ENCODE measurements at places on chromosomes 7 and 10.

DNA sequence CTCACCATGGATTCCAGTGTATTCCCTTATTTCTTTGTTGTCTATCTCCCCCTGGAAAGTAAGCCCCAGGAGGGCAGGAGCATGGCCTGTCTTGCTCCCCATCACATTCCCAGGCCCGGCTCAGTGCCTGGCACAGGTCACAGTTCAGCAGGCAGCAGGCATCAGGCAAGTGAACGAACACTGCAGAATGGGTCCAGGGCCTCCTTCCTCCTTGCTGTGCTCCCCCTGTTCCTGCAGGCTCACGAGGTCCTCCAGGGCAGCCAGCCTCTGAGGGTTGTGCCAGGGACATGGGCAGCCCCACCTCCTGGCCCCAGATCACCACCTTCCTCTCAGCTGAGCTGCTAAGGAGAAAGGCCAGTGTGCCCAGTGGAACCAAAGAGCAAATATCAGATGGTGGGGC, 41.8 kb downstream of the PDLIM1 start:
- DNase-seq: no peak

- DNase-seq: no peak
These were observed 24.5 kb upstream of the GOLGA7B start for GRCh38 chr10:97825020-97825760.

DNA sequence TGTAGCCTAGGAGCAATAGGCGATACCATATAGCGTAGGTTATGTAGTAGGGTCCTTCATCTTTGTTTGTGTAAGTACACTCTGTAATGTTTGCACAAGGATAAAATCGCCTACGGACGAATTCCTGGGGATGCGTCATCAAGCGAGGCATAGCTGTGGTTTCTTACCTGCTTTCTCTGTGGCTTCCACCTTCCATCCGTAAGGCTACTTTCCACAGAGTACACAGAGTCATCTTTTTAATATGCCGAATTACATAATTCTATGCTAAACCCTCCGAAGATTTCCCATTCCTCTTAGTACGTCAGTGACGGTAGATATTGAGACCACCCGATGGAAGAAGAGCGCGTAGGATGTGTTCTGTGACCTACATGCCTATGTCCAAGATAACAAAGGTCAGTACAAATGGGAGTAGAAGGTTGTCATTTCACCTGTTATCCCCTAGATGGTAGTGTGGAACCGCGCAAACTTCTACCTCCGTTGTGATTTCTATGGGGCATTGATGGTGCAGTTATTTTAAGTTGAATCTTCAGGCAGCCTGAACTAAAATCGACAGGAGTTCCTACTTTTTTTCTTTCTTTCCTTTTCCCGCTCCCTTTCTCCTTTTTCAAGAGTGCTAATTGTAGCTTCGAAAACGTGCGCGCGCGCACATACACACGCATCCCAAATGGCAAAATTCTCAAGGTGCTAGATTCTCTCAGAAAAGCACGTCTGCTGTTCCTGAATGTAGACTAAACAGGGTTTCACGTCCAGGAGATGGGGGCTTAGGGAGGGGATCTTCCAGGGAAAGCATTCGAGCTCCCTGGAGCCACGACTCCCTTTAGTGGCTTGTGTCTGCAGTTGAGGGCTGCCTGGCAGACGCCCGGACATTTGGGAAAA, 111.7 kb upstream of the MBL2 start:
- peak; percentile 89 for DNase-seq

- DNase-seq: no peak
These were observed 296.3 kb upstream of the ZMIZ1 start for GRCh38 chr10:78772486-78772885.

DNA sequence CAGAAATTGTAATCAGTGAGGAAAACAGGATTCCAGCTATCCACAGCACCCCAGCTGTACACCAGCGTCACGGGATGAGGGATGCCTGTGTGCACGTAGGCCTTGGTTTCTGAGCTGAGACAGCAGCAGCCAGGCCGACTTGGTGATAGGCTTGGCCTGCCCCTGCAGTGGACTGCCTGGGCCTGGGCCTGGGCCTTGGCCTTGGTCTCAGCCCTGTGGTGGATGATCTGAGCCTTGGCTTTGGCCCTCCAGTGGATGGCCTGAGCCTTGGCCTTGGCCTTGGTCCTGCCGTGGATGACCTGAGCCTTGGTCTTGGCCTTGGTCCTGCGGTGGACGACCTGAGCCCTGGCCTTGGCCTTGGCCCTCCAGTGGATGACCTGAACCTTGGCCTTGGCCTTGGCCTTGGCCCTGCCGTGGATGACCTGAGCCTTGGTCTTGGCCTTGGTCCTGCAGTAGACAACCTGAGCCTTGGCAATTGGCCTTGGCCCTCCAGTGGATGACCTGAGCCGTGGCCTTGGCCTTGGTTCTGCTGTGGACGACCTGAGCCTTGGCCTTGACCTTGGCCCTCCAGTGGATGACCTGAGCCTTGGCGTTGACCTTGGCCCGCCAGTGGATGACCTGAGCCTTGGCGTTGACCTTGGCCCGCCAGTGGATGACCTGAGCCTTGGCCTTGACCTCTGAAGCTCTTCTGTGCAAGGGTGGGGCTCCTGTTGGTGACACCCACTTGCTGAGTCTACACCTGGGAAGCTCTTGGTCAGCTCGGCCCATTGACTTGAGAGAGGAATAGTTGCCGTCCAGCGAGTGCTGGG, 93.8 kb downstream of the CUX1 start:
- no peak for DNase-seq

DNA sequence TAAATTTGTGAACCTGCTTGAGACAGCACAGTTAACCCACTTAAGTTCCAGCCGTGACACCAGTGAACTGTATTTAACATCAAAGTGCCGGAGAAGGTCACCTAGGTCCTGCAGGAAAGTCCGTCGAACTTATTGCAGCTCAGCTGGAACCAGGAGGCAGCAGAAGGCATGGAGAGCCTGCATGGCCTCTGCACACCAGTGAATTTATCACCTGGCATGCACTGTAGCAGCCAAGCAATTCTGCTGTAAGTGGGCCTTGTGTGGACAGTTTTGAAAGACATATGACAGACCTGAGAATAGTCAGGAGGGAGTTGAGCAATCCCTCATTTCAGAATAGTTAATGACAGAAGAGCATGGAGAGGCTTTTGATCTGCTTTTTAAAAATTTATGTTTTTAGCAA, 108.8 kb downstream of the PLXDC2 start:
- no peak for DNase-seq

- no peak for DNase-seq
These were observed 104.0 kb upstream of the RHOBTB1 start for GRCh38 chr10:61047788-61048560.

- DNase-seq: no peak
These were observed 236.2 kb upstream of the KLF14 start for GRCh38 chr7:130970196-130970595.

GRCh38 chr10:122590153-122590552, 29.6 kb downstream of the DMBT1 start:
- no peak for DNase-seq

DNA sequence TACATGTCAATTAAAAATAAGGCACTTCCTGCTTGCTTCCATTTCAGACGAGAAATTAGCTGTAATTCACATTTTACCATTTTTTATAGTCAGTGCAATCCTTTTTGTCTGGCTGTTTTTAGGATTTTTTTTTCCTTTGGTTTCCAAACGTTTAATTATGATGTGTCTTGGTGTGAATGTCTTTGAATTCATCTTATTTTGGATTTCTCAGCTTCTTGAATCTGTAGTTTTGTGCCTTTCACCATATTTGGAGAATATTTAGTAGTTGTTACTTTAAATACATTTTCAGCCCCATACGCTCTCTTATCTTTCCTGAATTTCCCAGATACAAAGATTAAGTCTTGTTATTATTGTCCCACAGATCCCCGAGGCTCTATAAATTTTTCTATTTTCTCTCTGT, 2.4 kb upstream of the SCART1 start:
- no peak for DNase-seq

GRCh38 chr7:1290679-1291356, 58.1 kb downstream of the UNCX start:
- DNase-seq: no peak

GRCh38 chr10:77236700-77237099, 400.9 kb downstream of the KCNMA1 start:
- no peak for DNase-seq

GRCh38 chr7:140621401-140622021, 19.1 kb downstream of the DENND2A start:
- no peak for DNase-seq

DNA sequence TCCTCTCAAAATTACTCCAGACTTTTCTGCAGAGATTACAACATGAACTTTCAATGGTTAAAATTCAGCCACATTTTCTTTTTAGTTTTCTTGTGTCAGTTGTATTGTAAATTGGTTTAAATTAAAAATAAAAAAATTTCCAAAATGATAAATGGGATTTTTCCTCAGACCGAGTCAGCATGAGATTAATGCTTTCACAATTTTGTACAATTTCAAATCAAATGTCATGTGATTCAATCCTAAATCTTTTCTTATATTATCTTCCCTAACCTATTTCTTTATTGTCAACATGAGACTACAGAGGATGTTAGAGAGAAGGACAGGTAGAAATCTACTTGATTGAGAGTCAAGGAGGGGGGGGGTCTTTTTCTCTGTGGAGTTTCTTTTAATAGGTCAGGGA, 33.7 kb downstream of the FZD1 start:
- no peak for DNase-seq

GRCh38 chr7:131654668-131655326, 98.4 kb upstream of the PODXL start:
- peak; percentile 74 for DNase-seq

GRCh38 chr7:134481167-134481566, 22.3 kb upstream of the AKR1B1 start:
- no peak for DNase-seq

DNA sequence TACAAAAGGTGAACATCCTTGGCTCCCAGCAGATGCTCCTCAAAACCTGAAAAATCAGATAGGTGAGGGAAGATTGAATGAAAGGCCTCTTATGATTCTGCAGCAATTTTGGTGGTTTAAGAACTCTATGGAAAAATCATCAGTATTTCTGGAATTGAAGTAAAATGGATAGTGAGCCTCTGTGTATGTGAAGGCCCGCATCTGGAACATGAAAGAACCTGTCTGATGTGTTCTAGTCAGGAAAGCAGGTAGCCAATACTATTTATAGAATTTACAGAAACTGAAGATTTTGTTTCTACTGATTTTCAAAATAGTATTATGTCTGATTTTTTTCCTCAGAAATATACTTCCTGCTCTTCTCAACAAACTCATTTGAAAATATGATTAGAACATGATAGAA, 37.3 kb downstream of the EGFR start:
- no peak for DNase-seq

DNA sequence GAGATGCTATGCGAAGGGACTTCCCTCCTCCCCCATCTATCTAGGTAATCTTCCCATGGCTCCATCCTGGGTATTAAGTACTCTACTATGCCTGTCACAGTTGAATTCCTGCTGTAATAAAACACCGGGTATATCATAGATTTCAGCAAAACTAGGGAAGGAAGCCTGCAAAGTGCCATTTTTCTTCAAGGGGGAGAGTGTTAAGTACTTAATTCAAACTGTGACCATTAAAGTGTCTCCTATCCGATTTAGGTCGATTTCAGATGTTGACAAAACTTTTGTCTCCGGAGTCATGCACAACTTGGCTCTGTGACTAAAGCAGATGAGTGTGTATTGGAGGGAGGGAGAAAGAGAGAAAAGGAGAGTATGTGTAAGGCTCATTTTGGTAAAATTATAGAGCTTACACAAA, 4.6 kb downstream of the HOXA4 start:
- DNase-seq: no peak
